ENCODE measurements at places on chromosomes 1 and 21.

DNA sequence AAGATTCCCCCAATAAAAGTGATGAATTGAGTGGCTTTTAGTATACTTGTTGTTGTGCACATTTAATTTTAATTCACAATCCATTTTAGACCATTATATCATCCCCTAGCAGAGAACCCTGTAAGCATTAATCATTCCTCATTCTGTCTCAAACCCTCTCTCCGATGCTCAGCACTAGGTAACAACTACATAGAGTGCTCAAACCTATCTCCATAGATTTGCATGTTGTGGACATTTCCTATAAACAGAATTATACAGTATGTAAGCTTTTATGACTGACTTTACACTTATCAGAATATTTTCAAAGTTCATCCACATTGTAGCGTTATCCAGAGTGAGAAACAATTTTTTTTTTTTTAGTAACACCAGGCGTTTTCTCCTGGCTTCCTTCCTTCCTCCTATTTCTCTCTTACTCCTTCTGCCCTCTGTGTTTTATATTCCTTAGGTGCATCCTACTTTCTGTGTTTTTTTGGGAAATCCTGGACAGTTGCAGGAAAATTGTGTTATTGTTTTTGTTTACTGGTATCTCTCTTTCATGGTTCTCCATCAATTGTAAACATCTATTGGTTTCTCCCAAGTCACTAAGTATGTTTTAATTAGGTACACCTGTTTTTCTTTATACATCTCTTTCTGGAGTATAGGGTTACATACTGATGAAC is 1528.0 kb upstream of the TPTE start:
- no peak for DNase-seq

DNA sequence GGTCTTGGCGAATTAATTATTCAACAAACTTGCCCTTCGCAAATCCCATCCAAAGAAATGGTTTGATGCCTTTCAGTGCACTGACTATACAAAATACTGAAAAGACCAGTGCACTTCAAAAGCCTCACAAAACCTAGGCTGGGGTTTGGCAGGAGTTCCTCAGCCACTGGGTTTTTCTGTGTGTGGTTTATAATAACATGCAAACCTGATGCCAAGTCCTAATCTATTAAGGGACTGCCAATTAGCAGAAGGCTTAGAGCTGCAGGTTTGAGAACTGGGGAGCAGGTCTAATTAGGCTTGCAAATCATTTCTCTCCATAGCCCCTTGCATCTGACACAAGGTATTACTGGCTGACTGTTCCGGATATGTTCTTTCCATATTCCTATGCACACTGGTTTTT is 27.7 kb downstream of the PLPP3 start:
- no peak for DNase-seq

- DNase-seq: no peak
Observed at GRCh38 chr1:191890433-191891088, 267.7 kb upstream of the RGS18 start.

GRCh38 chr1:78032996-78033796 is 12.6 kb upstream of the GIPC2 start:
- DNase-seq: no peak

GRCh38 chr1:31214316-31215064 is 25.2 kb downstream of the NKAIN1 start:
- no peak for DNase-seq

DNA sequence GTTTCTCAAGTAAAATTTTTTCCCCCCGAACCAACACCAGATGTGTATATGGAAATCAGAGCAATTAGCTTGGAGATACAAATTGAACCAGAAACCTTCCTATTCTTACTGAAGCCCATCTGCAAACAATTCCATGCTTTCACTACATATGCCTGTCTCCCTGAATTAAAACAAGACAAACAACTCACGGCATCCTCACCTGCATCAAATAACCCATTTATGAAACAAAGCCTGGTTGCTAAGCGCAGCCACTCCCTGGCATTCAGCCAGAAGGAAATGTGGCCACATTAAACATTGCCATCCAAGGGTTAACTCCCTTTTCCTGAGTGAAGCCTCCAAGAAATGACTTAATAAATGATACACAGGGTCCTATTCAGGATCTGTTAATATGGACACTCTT is 55.3 kb downstream of the APP start:
- DNase-seq: no peak

- DNase-seq: no peak
Observed at GRCh38 chr1:156356262-156356874, 12.6 kb upstream of the RHBG start.

DNA sequence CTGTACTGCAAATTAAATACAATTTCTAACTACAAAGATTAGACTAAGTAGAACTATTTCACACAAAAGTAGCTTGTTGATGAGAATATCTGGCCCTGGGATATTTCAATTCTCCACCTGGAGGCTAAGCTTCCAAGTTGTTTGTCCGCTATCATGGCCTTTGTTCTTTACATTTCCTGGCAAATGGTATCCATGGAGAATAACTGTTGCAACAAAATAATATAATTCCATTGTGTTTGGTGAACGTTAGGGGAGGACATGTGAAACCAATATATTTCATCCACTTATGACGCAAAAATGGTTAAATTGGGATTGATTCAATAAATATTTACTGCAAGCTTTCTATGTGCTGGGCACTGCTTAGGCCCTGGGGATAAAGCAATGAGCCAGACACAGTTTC is 565.4 kb downstream of the PTPRC start:
- DNase-seq: no peak

- no peak for DNase-seq
Observed at GRCh38 chr1:11792106-11792505, 13.7 kb downstream of the MTHFR start.

DNA sequence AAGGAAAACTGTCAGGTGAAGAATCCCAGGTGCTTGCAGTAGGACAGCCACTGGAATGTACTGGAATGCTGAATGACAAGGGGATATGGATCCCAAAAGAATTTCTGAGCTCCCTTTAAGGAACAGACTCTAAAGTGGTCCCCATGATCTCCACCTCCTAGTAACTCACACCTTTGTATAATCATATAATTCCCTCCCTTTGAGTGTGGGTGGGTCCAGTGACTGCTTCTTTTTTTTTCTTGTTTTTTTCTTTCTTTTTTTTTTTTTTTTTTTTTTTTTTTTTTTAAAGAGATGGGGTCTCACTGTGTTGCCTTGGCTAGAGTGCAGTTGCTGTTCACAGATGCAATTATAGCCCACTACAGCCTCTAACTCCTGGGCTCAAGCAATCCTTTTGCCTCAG is 28.5 kb upstream of the H3-3A start:
- DNase-seq: no peak

GRCh38 chr1:31299365-31299764 is 2.5 kb downstream of the ZCCHC17 start:
- no peak for DNase-seq

DNA sequence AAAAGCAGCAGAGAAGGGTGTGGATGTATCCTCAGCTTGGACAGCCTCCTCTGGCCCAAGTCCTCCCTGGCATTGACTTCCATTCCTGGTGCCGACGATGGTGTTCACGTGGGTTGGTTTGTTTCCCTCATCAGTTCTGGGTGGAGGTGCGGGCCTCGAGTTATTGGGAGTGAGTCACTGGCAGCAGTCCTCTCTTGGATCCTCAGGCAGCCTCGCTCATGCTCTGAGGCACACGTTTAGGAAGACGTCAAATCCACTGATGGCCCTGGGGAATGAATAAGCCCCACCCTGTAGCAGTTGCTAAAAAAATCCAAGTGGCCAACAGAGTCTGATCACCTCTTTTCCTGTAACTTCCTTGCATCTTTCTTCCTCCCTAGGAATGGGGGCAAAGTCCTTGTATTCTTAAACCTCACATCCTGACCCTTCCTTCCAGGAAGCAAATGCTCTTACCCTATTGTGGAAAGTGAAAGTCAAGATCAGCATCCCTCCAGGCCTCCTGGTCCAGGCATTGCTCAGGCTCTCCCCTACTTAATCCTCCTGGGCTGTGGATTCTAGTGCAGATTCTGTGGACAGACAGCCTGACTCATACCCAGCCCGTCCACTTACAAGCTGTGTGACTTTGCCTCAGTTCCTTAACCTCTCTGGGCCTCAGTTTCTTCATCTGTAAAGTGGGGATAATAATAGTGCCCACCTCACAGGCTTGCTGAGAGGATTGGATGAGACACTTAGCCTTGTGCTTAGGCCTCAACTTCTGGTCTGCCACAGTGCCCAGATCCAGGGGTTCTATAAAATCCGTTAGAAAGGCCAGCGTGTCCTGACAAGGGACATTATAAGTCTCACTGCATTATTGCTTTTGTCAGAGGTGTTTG is 111.1 kb downstream of the TLR5 start:
- DNase-seq: no peak

GRCh38 chr1:183023601-183024316 is 539 bp downstream of the LAMC1 start:
- no peak for DNase-seq

- no peak for DNase-seq
Observed at GRCh38 chr1:167934426-167935215, 1.9 kb upstream of the DCAF6 start.

GRCh38 chr1:243713470-243714186 is 136.4 kb downstream of the AKT3 start:
- no peak for DNase-seq

GRCh38 chr1:172380441-172381244 is 39.8 kb upstream of the C1orf105 start:
- DNase-seq: no peak

- DNase-seq: no peak
Observed at GRCh38 chr1:109786531-109787021, 22.9 kb upstream of the EPS8L3 start.

DNA sequence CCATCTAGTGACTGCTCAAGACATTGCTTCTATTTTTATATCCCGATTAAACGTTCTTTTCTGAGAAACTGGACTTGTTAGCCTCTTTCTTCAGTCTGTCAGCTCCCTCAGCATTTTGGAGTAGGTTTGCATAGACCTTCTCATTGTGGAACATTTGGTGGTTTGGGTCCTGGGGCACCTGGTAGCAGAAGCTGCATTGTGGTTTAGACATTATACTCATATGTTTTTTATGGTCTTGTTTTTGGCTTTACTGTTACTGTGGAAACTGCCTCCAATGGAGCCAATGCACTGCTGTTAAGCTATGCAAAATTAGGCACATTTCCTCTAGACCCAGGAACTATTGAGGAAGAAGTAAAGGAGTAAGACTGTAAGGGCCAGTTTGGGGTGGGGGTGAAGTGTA is 36.7 kb upstream of the LRRC8B start:
- DNase-seq: no peak

- no peak for DNase-seq
Observed at GRCh38 chr1:72202761-72203160, 79.6 kb downstream of the NEGR1 start.

- no peak for DNase-seq
Observed at GRCh38 chr1:221760911-221761310, 19.0 kb upstream of the DUSP10 start.

DNA sequence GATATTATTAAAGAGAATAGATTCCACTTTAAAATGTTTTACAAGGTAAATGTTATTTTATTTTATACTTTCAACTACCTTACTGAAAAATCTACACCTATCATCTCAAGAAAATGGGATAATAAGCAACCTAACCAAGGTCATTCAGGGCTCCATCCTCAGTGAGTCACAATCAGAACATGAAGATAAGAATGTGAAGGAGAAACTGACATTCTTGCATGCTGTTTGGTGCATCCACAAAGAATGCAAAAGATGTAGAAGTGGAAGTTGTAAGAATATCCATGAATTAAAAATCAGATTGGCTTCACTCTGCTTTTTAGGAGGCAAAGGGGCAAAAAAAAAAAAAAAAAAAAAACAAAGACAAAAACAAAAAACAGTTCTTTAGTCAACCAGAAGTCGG is 6.5 kb downstream of the WARS2 start:
- no peak for DNase-seq

DNA sequence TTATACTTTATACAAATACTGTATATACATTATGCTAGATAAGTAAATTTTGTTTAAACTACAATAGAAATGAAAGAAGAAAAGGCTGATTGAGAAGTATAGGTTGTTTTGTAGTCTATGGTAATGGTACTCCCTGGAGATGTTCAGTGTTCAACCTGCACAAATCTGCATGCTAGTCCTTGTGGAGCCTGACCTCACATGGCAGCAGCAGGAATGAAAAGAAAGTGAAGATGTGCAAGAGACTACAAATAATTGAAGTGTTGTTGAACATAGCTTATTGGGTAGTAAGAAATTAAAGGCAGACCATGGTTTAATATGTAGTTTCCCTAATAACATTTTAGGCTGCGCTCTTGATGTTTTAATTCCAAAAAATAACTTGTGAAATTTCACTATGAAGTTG is 201.2 kb downstream of the TGFB2 start:
- DNase-seq: no peak

- DNase-seq: no peak
Observed at GRCh38 chr1:10515976-10516750, 41.4 kb downstream of the PEX14 start.

Data from stimulated activated CD8-positive, alpha-beta memory T cell treated with anti-CD3 and anti-CD28 coated beads, Interleukin-2, amount 100 ng/mL, for 1 hour (primary cell).